NCI-H2081 treated with DMSO at 0.1 percent for 48 hours (cell line): ENCODE measurements at places on chromosomes 13 and 19.

GRCh38 chr19:6963937-6964336 is 57.3 kb downstream of the MBD3L2B start:
- DNase-seq = no peak

DNA sequence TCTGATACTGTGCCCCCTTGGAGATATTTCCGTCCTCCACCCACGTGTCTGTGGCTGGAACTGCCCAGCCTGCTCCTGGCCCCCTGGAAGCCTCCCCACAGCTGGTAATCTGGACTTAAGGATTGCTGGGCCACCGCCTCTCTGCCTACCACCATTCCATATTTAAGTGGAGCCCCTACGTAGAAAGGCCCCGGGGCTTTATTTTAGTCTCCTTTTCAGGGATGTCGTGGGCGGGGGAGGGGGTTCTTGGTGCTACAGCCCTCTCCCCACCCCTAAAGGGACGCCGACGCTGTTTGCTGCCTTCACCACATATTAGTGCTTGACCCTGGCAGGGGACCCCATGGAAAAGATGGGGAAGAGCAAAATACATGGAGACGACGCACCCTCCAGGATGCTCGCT is 2.7 kb upstream of the NOP53 start:
- no peak for DNase-seq

GRCh38 chr13:107028751-107029150 is 460.8 kb upstream of the ARGLU1 start:
- DNase-seq = no peak

DNA sequence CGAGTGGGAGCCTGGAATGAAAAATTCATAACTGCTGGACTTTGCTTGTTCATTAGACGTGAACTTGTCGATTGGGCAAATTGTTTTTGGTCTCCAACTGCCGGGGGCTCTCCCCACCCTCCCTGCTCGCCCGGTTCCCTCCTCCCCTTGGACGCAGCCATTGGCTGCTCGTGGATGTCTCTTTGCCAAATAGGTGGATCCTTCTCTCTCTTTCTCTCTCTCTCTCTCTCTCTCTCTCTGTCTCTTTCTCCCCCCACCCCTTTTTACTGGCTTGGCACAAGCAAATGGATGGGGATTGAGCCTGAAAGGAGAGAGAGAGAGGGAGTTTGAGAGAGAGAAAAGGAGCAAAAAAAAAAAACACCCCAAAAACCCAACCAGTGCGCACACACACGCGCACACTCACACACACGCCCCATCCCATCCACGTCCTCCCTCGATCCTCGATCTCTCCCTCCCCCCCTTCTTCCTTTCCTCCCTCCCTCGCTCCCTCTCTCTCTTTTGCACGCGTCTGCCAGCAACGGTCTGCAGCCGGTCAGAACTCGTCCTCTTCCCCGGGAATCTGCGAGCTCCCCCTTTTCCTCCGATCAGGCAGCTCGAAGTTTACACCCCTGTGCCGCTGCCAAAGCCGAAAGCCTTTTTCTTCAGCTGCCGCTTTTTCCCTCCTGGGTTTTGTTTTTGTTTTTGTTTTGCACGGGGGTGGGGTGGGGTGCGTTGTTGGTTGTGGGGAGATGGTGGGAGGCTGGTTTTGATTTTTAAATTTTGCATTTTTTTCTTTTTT is 27.8 kb downstream of the NFIX start:
- no peak for DNase-seq

- DNase-seq = no peak
Observed at GRCh38 chr13:29958476-29958875, 108.1 kb upstream of the UBL3 start.

DNA sequence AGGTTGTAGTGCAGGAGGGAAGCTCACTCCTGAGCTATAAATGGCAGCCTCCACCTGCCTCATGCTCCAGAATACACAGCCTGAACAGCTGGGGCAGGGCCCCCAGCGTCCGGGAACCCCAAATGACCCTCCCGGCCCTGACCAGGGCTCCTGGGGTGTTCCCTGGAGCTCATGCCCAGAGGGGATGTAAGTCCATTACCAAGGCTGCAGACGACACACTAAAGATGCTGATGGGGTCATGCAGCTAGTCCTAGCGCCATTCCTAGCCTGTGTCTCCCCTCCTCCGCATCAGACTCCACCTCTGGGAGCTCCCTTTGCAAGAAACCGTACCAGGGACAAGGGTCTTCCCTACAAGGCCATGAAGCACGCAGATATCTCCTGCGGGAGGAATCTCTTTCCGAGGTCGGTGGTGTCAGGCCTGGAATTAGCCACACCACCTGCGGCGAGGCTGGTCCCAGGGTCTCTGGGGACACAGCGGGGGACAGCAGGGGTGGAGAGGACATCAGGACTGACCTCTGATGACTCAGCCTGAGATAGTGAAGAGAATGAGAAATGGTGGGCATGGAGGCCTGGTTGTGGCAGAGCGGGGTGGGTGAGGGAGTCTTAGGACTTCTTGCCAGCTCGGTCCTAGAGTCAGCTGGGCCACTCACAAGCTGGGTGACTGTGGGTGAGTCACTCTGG is 11.9 kb upstream of the TPM4 start:
- DNase-seq = no peak
